Stimulated activated CD4-positive, alpha-beta T cell treated with anti-CD3 and anti-CD28 coated beads, Interleukin-1b, Interleukin-23, amount 100 ng/mL, for 1 hour (primary cell): ENCODE measurements at places on chromosomes 2 and 18.

DNA sequence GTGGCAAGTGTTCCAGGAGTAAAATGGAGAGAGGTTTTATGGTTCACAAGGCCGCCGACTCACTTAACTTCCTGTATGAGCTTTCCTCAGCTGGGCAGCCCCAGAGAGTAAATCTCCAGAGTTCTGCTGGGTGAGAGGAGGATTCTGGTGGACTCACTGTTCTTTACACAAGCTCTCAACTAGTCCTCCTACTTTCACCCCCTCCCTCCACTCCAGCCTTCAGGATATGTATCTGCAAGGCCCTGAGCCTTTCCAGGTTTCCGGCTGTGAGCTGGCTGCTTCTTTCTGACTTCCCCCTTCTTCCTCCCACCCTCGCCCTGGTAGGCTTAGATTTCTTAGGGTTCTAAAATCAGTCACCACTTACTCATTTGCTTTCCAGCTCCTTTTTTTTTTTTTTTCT lies 34.0 kb downstream of the EML6 start:
- no peak for DNase-seq

GRCh38 chr18:71036783-71037182 lies 747.9 kb downstream of the SOCS6 start:
- no peak for DNase-seq

DNA sequence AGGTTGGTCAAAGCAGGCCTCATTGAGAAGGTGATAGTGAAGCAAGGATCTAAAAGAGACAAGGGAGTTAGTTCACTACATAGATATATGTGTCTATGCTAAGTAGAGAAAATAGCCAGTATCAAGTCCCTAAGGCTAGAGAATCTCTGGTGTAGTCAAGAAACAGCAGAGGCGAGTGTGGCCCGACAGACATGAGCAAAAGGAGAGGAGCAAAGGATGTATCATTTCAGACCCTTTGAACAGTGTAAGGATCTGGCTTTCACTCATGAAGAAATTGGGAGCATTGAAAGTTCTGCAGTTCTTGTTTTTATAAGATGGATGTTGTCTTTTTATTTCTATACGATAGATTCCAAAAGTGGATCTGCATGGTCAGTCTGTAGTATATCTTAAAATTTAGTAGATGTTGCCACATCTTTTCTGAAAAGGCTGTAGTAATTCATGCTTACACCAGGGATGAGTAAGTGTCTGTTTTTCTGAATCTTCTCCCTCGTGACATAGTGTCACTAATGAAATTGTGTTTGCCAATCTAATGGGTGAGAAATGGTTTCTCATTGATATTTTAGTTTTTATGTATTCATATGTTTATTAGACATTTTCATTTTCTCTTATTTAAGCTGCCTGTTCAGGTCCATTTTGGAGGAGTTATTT lies 18.8 kb downstream of the SP100 start:
- DNase-seq, result no peak

GRCh38 chr18:79425569-79425886 lies 29.8 kb downstream of the NFATC1 start:
- no peak for DNase-seq

DNA sequence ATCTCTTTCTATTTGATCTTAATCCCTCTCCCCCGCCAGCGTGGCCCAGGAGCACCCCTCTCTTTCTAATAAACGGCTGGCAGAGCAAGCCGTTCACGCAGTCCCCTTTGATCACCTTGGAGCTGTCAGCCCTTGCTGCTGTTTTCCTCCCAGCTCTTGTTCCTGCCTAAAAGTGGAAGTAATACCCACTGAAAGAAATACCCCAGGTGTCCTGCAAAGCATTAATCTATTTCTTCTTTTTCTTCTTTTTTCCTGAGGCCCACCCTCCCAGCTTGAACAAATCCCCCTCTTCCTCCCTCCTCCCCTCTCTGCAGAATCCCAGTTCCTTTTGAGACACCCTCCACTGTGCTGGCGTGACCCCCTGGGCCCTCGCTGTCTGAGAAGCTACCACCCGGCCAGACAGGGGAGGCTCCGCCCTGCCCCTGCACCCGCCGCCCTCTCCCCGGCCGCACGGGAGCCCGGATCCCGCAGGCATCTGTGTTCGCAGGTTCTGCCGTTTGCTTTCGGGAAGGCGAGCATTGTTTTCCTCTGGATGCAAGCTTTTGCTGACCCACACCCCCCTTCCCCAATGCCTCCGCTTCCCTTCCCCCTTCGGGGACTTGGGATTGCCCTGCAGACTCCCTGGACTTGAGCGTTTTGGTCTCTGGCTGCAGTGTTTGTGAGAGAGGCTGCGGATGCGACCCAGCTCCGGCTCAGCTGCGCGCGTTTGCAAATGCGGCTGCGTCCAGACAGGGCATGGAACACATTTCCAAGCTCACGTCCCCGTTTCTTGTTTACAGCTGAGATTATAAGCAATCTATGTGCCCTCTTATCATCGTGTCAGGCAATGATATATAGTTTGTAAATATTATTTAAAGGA lies 631.5 kb downstream of the NYAP2 start:
- DNase-seq, result no peak

- DNase-seq, result no peak
Observed at GRCh38 chr2:17299891-17300540, 218.2 kb downstream of the RAD51AP2 start.

- no peak for DNase-seq
Observed at GRCh38 chr18:6370886-6371635, 43.6 kb downstream of the L3MBTL4 start.

GRCh38 chr18:75363446-75364225 lies 63.9 kb downstream of the SMIM21 start:
- no peak for DNase-seq

GRCh38 chr18:55475916-55476315 lies 112.1 kb downstream of the TCF4 start:
- no peak for DNase-seq

DNA sequence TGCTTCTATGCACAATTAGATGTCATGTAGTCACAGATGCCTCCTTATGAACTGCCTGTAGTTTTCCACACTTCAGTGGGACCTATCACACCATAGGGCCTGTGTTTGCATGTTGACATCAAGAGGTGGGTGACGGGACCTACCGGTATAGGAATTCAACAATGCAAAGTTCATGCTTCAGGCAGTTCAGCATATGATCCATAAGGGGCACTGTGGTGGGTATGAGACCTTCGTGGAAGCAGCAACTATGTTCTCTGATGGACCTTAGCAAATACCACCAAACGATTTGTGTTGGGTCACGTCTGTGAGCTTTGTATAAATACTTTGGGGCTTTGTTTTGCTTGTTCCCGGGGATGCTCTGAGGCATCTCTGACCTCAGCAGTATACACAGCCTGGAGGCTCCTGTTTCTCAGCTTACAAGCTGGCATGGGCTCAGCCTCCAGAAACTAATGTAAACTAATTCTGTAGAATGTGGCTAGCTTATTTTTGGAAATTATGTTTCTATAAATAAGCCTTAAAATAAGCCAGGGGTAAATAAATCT lies 111.6 kb downstream of the DTNA start:
- DNase-seq, result no peak

- DNase-seq, result no peak
Observed at GRCh38 chr2:165475277-165476004, 5.9 kb downstream of the CSRNP3 start.

DNA sequence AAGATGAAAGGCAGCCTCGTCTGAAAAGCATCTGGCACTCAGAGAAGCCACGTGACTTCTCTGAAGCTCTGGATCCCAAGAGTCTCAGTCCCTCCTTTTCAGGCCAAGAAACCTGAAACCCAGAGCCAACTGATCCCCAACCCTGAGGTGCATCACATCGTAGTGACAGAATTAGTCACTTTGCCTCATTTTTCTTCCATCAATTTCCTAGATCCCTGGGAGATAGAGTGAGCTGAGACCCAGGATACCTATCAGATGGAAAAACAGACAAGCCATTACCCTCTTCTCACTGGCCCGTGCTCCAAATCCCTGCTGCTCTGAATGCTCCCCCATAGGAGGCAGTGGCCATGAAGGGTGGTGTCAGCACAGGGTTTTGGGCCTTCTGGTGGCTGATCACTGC lies 113.1 kb downstream of the ALK start:
- DNase-seq, result no peak

- no peak for DNase-seq
Observed at GRCh38 chr18:5068851-5069250, 128.2 kb downstream of the AKAIN1 start.
